ENCODE measurements at places on chromosomes 6 and 20. TPM values are rescaled to one million over a fixed set of nuclear protein-coding genes. Genes with fewer than 3 reads are reported as not detected.

The LGSN gene
- total RNA-seq: not detected

The GATA5 gene
- total RNA-seq: 27.5 TPM

The CST2 gene
- total RNA-seq: 1.2 TPM

The NKX2-4 gene
- total RNA-seq: not detected

The LTB gene
- 0.32 TPM for total RNA-seq

The UNC93A gene
- not detected for total RNA-seq

The PRRT1 gene
- total RNA-seq: 4.5 TPM

The DEFB124 gene
- total RNA-seq: not detected

DNA sequence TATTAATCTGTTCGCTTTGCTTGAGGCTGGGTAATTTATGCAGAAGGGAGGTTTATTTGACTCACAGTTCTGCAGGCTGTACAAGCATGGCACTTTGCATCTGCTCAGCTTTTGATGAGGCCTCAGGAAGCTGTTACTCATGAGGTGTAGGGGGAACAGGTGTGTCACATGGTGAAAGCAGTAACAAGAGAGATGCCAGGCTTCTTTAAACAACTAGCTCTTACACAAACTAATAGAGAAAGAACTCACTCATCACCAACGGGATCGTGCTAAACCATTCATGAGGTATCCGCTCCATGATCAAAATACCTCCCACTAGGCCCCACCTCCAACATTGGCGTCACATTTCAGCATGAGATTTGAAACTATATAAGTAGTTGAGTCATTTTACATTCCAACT is 34.4 kb upstream of the GCLC start:
- no peak overlapping the region for H3K4me3 ChIP-seq
- H3K36me3 ChIP-seq: no peaks in the 10 kb centered on the region
- DNase-seq: no peak

DNA sequence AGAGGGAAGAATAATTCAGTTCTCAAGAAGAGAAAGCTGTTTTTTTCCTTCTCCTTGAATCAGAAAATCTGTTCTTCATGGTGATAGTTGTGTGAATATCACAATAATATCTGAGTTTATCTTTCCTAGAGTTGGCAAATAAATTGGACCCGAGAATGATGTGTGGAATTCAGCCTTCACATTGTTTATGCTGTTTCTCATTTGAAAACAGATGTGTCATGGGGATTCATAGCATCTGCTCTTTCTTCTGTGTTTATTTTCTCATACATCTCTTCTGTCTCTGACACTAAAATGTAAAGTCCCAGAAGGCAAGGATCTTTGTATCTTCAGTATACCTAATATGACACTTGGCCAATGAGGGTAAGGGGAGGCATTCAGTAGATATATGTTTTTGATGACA is 103.6 kb upstream of the SGK1 start:
- H3K36me3 ChIP-seq: no peaks in the 10 kb centered on the region
- no peak overlapping the region for H3K4me3 ChIP-seq
- no peak for DNase-seq
- no peaks in the 10 kb centered on the region for H3K27me3 ChIP-seq
- no peak overlapping the region for H3K27ac ChIP-seq

- peaks cover 3% of the 10 kb centered on the region for H3K36me3 ChIP-seq
- peaks cover 5% of the 10 kb centered on the region for H3K4me1 ChIP-seq
- no peaks in the 10 kb centered on the region for H3K27me3 ChIP-seq
- DNase-seq: no peak
- H3K27ac ChIP-seq: no peak overlapping the region
Observed at GRCh38 chr6:151437401-151437800, 14.5 kb downstream of the RMND1 start.

DNA sequence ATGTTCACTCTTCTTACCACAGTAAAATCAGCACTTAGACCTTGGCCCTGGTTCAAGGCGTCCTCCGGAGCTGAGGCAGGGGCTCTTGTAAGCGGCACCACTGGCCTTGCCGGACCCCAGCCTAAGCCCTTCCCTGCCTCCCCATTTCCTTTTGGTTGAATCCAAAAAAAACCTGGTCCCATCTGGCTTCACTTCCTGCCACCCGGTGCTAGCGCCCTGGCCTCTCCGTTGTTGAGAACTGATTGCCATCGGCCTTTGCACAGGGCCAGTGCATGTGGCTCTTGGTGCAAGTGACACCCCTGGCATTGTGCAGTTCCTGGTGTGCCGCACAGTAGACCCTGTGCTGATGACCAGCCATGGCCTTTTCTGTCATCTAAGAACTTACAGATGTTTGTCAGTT is 19.0 kb upstream of the RBM38 start:
- H3K4me1 ChIP-seq: no peaks in the 10 kb centered on the region
- H3K27me3 ChIP-seq: no peaks in the 10 kb centered on the region
- H3K4me3 ChIP-seq: no peak overlapping the region
- H3K27ac ChIP-seq: no peak overlapping the region

- H3K27me3 ChIP-seq: no peaks in the 10 kb centered on the region
- H3K27ac ChIP-seq: no peak overlapping the region
- no peak for DNase-seq
- H3K36me3 ChIP-seq: peaks cover 18% of the 10 kb centered on the region
Observed at GRCh38 chr20:33606118-33606771, 55.9 kb upstream of the C20orf144 start.

DNA sequence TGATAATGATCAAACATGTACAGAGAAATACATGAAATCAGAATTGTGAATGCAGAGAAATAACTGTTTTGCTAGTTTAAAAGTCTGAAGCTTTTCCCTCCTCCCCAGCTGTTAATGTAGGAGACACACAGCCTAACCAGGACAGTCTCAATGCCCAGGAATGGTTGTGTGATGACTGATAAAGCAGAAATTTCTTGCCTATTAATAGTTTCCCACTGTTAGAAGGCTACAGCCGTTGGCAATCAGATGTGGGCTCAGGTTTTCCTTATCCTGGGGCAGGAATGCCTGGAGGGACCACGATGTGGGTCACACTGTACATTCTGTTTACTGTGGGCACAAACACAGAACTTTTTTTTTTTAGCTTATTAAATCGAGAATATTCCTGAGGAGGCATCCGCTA is 1.9 kb downstream of the PPP1R3D start:
- H3K4me1 ChIP-seq: peaks cover 38% of the 10 kb centered on the region
- DNase-seq: no peak
- H3K27ac ChIP-seq: peak overlapping the region; percentile 69
- H3K36me3 ChIP-seq: no peaks in the 10 kb centered on the region

- no peak overlapping the region for H3K27ac ChIP-seq
- no peaks in the 10 kb centered on the region for H3K4me1 ChIP-seq
- DNase-seq: no peak
- H3K4me3 ChIP-seq: no peak overlapping the region
- H3K36me3 ChIP-seq: peaks cover 53% of the 10 kb centered on the region
Observed at GRCh38 chr20:56483970-56484369, 15.5 kb downstream of the RTF2 start.

GRCh38 chr6:153044295-153044694 is 41.8 kb upstream of the MTRF1L start:
- H3K4me1 ChIP-seq: no peaks in the 10 kb centered on the region
- no peak for DNase-seq
- H3K36me3 ChIP-seq: no peaks in the 10 kb centered on the region
- no peaks in the 10 kb centered on the region for H3K27me3 ChIP-seq

- H3K4me3 ChIP-seq: no peak overlapping the region
- no peak for DNase-seq
- H3K27ac ChIP-seq: no peak overlapping the region
- no peaks in the 10 kb centered on the region for H3K27me3 ChIP-seq
Observed at GRCh38 chr20:1330075-1330830, 1.3 kb upstream of the SDCBP2 start.

GRCh38 chr6:117018771-117019170 is 141.7 kb downstream of the RFX6 start:
- no peak overlapping the region for H3K4me3 ChIP-seq
- DNase-seq: no peak
- no peaks in the 10 kb centered on the region for H3K4me1 ChIP-seq

DNA sequence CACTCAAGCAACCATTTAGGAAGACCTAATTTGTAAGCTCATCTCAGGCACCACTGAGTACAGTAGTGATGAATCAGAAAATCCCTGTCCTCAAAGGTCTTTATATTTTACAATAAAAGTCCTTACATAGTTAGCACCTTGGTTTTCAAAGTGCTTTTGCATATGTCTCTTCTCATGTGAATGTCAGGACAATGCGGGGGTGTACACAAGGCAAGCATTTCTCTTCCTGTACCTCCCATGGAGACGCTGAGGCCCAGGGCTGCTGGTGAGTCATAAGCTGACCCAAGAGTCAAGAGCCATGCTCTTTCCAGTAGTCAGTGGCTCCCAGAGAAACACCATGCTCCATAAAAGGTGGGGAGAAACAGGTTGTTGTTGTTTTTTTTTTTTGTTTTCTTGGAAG is 174.0 kb downstream of the GJA10 start:
- peaks cover 9% of the 10 kb centered on the region for H3K4me1 ChIP-seq
- no peaks in the 10 kb centered on the region for H3K27me3 ChIP-seq
- DNase-seq: no peak
- H3K36me3 ChIP-seq: peaks cover 5% of the 10 kb centered on the region
- no peak overlapping the region for H3K4me3 ChIP-seq

DNA sequence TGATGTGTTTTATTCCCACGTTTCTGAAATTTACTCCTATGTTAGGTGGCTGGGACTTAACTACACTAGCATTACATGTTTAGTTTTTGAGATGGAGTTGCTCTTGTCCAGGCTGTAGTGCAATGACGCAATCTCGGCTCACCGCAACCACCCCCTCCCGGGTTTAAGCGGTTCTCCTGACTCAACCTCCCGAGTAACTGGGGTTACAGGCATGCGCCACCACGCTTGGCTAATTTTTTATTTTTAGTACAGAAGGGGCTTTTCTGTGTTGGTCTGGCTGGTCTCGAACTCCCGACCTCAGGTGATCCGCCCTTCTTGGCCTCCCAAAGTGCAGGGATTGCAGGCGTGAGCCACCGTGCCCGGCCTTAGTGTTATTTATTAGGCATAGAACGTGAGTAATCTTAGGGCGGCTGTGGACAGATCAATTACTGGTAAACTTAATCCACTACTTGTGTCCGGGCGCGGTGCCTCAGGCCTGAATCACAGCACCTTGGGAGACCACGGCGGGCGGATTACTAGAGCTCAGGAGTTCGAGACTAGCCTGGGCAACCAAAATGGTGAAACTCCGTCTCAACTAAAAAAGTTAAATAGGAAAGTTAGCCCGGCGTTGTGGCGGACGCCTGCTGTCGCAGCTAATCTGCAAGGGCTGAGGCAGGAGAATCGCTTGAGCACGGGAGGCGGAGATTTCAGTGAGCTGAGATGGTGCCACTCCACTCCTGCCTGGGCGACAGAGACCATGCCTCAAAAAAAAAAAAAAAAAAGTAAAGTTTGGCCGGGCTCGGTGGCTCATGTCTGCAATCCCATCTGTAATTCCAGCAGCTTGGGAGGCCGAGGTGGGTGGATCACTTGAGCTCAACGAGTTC is 123.7 kb upstream of the BTN3A2 start:
- H3K4me3 ChIP-seq: no peak overlapping the region
- no peak overlapping the region for H3K27ac ChIP-seq
- no peak for DNase-seq
- no peaks in the 10 kb centered on the region for H3K36me3 ChIP-seq
- no peaks in the 10 kb centered on the region for H3K27me3 ChIP-seq

- H3K27me3 ChIP-seq: no peaks in the 10 kb centered on the region
- H3K4me3 ChIP-seq: no peak overlapping the region
- DNase-seq: no peak
- no peaks in the 10 kb centered on the region for H3K4me1 ChIP-seq
- H3K27ac ChIP-seq: no peak overlapping the region
Observed at GRCh38 chr6:149628875-149629510, 19.5 kb downstream of the KATNA1 start.

GRCh38 chr20:22456109-22456508 is 128.3 kb downstream of the FOXA2 start:
- no peaks in the 10 kb centered on the region for H3K4me1 ChIP-seq
- no peak overlapping the region for H3K4me3 ChIP-seq
- H3K36me3 ChIP-seq: no peaks in the 10 kb centered on the region
- H3K27ac ChIP-seq: no peak overlapping the region
- peaks cover 86% of the 10 kb centered on the region for H3K27me3 ChIP-seq
- DNase-seq: no peak

GRCh38 chr20:33828967-33829560 is 17.9 kb downstream of the CHMP4B start:
- no peak for DNase-seq
- H3K4me1 ChIP-seq: peaks cover 79% of the 10 kb centered on the region
- peaks cover 6% of the 10 kb centered on the region for H3K36me3 ChIP-seq
- H3K27me3 ChIP-seq: no peaks in the 10 kb centered on the region

DNA sequence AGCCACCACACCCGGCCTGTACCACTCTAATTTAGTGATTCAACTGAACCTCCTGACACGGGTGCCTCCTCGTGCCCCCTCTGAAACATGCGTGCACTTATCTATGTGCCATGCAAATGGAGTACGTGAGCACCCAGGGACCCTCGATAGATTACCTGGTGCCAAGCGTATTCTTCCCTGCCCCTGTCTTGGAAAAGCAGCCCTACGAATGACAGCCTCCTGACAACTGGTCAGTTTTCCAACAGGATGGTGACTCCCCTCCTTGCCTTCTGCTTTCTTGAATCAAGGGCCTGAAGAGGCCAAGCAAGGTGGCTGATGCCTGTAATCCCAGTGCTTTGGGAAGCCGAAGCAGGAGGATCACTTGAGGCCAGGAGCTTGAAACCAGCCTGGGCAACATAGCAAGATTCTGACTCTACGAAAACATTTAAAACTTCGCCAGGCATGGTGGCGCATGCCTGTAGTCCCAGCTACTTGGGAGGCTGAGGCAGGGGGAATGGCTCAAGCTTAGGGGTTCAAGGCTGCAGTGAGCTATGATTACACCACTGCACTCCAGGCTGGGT is 25.4 kb upstream of the SYNJ2 start:
- no peaks in the 10 kb centered on the region for H3K27me3 ChIP-seq
- no peak overlapping the region for H3K27ac ChIP-seq
- peaks cover 6% of the 10 kb centered on the region for H3K36me3 ChIP-seq
- DNase-seq: no peak
- no peak overlapping the region for H3K4me3 ChIP-seq

GRCh38 chr6:88695937-88696336 is 267.5 kb downstream of the RNGTT start:
- H3K36me3 ChIP-seq: peaks cover 13% of the 10 kb centered on the region
- no peaks in the 10 kb centered on the region for H3K4me1 ChIP-seq
- no peak for DNase-seq
- no peak overlapping the region for H3K27ac ChIP-seq

GRCh38 chr6:155106456-155107115 is 111.5 kb downstream of the TIAM2 start:
- H3K36me3 ChIP-seq: no peaks in the 10 kb centered on the region
- no peak for DNase-seq
- H3K27ac ChIP-seq: no peak overlapping the region
- no peak overlapping the region for H3K4me3 ChIP-seq
- H3K27me3 ChIP-seq: no peaks in the 10 kb centered on the region

DNA sequence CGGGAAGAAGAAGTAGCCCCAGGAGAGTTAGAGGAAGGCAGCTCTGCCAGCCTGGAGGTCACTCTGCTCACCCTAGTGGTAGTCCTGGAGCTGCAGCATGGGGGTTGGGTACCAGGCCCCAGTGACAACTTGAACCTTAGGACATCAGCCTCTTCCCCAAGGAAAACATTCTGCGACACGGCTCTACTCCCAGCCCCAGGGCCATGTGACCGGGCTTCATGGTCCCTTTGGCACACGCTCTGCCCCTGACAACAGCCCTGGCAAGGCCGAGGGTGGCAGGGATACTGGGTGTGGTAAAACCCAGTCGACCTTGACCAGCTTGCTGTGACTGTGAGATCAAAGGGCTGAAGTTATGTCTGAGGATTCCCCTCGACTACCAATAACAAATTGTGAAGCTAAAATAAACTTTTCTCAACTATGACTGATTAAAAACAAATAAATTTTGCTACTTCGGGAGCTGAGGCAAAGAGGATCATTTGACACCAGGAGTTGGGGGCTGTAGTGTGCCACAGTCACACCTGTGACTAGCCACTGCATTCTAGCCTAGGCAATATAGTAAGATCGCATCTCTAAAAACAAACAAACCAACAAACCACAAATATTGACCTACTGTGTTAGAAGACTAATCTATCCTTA is 24.4 kb upstream of the ARID1B start:
- H3K27me3 ChIP-seq: no peaks in the 10 kb centered on the region
- no peak for DNase-seq
- H3K4me3 ChIP-seq: no peak overlapping the region
- H3K36me3 ChIP-seq: no peaks in the 10 kb centered on the region

Measured in mesothelial cell of epicardium (in vitro differentiated cells).